ENCODE measurements at places on chromosomes 1 and 21. TPM values are rescaled to one million over a fixed set of nuclear protein-coding genes. Genes with fewer than 3 reads are reported as not detected.

DNA sequence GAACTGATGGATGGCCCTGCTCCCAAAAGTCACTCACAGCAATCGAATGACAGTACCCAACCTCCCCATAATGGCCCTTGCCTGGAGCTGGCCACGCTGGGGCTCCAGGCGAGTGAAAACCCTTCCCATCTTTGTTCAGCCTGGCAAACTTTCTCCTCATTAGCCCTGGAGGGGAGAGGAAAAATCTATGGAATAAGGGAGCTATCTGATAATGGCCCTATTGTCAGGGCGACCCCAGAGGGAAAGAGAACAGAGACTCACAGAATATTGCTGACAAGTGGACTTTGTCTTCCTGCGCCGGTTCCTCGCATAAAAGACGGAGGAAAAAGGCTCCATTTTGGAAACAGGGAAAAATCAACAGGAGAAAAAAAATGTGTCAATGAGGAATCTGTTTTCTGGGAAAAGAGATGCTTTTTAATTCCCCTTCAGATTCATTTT is 13.0 kb upstream of the ARHGEF16 start:
- DNase-seq: no peak

GRCh38 chr1:70486676-70487458 is 75.8 kb downstream of the CTH start:
- DNase-seq: no peak

GRCh38 chr1:99264201-99265021 is at the start of gene PLPPR4:
Gene PLPPR4, plus strand, starts transcription at chr1:99264492. Its CDS starts 102 bp downstream, at chr1:99264594.
- peak; percentile 78 for DNase-seq

GRCh38 chr1:247118946-247119446 is 14.8 kb upstream of the ZNF669 start:
- DNase-seq: peak; percentile 67

SEMA4A gene
- 12.9 TPM for total RNA-seq

ADPRS gene
- total RNA-seq: 29.5 TPM

BRDT gene
- total RNA-seq: not detected

TMOD4 gene
- 1.9 TPM for total RNA-seq

NDUFV3 gene
- 43.3 TPM for total RNA-seq

Measured in type B pancreatic cell (in vitro differentiated cells).